Activated B cell treated with CpG ODN at 0.5 μM for 24 hours (primary cell): ENCODE measurements at places on chromosomes 5 and 9. TPM values are rescaled to one million over a fixed set of nuclear protein-coding genes. Genes with fewer than 3 reads are reported as not detected.

Gene C9orf50
- not detected in 2 replicates for total RNA-seq

Gene CKMT2
- total RNA-seq, result not detected in 2 replicates

Gene ADAMTS19
- total RNA-seq, result not detected in 2 replicates

Gene PCDHA6
- not detected in 2 replicates for total RNA-seq

Gene SCGB3A2
- not detected in 2 replicates for total RNA-seq

Gene SGCD
- not detected in 2 replicates for total RNA-seq

GRCh38 chr9:37415011-37415719, 7.3 kb upstream of the GRHPR start:
- peak; percentile 55 for DNase-seq

DNA sequence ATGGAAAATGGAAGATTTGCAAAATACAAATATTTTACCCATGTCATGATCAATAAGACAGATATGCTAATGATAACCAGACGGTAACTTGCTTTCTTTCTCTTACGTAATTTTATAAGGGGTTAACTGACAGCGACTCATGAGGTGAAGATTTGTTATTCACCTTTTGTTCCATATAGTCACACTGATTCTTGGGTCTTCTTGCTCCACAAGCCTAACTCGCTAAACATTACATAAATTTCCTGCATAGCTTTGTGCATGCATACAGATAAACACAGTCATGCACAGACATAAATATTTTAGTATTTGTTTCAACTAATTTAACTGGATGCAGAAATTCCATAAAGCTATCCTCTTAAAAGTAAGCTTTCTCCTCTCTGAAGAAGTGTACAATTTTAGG, 225.9 kb downstream of the VPS13A start:
- no peak for DNase-seq

- DNase-seq, result no peak
Measured at GRCh38 chr5:156681265-156681664, 168.8 kb upstream of the PPP1R2B start.

DNA sequence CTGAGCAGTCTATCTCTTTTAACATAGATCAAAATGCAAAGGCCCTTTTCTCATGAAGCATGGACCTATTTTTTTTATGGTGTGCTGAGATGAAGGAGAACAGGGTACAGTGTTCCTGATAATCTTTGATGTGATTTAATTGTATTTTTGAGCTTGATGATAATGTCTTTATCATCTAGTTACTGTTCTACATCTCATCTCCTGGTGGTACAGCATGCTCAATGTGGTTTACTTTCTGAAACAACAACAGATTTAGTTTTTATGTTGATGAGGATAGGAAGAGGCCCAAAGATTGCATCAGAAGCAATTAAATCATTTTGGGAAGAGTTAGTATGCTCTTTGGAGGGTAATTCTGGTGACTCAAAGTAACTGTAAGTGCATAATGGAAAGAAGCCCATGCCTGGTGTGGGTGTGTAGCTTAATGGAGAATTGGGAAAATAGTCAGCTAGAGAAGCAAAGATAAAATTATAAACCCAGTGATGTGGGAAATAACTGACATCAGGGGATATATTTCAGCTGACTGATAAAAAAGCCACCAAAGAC, 123.0 kb upstream of the KCNN2 start:
- no peak for DNase-seq

DNA sequence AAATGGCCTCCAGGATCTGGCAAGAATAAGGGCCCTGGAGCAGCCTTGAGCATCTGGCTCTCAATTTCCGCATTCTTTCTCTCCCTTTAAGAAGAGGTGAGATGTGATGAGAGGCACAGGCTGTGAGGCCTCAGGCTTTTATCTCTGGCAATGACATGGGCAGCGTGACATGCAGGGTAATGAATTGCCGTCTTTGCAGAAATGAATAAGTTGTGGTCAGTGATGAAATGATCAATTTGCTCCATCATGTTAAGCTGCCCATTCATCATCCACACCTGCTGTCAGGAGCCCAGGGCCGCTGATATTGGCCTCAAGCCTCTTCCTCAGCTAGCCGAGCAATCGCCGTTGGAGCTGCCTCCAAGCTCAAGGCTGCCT, 265.3 kb downstream of the TRIM32 start:
- DNase-seq, result no peak

GRCh38 chr9:78573205-78573604, 276.3 kb downstream of the PSAT1 start:
- DNase-seq, result no peak

GRCh38 chr9:107706701-107707427, 217.3 kb upstream of the KLF4 start:
- no peak for DNase-seq
